ENCODE measurements at places on chromosomes 6 and 20.

DNA sequence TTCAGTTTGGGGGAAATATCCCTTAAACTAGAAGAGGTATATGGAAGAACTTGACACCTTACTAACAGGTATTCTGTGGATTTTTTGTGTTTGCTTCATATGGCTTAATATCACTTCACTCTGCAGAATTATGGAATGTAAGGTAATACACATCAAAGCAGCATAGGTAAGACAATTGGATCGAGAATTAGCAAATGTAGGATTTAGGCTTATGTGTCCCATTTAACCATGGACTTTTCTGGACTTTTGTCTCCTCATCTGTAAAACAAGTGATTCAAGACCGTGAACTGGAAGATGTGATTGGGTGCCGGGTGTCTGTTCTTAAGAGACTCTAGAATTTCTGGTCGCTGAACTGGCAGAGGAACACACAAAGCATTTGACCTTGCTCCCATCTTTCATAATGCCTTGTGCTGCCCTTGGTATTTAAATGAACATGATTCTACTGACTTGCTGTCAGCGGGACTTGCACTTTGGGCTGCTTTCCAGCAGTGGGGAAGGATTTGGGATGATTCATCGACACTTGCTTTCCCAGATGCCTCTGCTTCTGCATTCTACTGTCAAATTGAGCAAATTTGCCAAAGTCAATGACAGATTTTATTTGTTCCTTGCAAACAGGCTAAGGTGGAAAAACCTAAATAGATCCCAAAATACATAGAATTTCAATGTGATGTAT lies 199.8 kb downstream of the PLCB1 start:
- DNase-seq, result peak; percentile 19

DNA sequence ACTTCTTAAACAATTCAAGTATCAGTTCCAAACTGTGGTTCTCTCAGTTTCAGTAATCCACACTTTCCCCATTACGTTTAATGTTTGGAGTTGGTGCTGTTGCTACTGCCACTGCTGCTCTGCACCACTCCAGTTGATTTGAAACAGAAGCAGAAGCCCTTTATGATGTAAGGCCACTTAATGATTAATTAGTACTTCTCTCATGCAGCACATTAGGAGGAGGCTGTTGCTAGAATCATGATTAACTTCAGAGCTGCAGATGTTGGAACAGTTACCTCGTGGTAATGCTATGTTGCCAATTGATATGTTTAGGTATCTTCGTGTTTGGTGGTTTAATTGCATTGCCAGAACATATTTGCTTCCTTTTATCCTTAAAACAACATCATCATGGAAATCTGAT lies 986.2 kb upstream of the CITED2 start:
- no peak for DNase-seq

DNA sequence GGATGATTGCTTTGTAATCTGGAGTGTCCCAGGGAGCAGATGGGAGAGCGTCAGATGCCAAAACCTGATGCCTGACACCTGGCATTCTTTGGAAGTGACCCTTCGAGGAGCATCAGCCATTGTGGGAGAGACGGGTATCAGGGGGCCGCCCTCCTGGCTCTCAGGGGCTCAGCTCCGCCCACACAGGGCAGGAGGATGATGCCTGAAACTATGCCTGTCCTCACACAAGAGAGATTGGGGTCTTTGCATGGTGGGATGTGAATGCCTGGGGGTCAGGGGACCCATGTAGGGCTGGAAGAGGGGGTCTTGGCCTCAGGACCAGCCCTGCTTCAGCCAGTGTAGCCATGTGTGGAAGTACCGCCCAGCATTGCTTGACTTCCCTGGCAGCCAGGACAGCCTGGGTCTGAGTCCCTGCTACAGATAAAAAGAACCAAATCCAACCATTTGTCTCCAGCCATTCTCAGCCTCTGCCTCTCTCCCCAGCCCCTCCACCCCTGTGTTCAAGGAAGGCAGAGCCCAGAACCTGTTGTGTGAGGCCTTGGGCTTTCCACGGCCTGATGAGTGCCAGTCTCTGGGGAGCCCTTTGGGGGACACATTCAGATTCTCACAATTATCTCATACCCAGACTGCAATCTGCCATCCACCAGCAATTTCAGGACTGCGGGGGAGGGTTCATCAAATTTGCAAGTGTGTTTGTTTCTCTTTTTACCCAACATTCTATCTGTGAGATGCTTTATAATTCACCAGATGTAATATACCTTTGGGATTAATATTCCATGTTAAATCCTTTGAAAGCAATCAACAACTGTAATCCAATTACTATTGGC lies 371.2 kb downstream of the PREX1 start:
- DNase-seq, result no peak

- DNase-seq, result no peak
Observed at GRCh38 chr6:10505529-10505928, 15.6 kb upstream of the GCNT2 start.

DNA sequence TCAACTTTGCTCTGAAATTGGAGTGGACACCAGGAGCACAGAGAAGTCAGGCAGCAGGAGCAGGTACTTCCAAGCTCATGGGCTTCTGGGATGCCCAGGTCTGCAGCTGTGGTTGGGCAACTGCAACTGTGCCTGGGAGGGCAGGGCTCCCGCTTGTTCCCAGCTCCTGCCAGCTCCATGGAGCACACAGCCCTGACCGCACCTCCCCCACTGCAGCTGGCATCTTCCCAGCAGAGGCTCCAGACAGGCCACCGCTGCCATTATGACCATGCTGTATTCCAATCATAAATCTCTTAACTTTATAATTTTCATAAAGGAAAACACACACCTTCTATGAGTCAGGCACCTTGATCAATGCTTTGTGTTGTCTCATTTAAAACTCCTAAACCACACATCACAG lies 36.9 kb downstream of the STK38 start:
- no peak for DNase-seq

- no peak for DNase-seq
Observed at GRCh38 chr6:121847806-121848522, 412.5 kb downstream of the GJA1 start.

DNA sequence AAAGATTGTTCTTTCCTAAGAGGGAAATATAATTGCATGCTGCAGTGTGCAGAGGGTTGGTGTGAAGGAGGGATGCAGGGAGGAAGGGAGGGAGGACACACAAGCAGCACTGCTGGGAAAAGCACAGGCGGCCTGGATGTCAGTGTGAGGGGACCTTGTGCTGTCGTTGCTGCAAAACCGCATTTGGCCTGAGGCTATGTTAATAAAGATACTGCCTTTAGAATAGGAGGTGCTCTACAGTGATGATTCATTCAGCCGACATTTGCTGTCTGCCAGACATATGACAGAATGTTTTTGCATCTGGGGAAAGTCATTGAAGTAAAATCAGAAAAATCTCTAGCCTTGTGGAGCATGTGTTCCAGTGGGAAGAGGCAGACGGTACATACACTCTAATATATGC lies 50.5 kb upstream of the TRIM26 start:
- no peak for DNase-seq

DNA sequence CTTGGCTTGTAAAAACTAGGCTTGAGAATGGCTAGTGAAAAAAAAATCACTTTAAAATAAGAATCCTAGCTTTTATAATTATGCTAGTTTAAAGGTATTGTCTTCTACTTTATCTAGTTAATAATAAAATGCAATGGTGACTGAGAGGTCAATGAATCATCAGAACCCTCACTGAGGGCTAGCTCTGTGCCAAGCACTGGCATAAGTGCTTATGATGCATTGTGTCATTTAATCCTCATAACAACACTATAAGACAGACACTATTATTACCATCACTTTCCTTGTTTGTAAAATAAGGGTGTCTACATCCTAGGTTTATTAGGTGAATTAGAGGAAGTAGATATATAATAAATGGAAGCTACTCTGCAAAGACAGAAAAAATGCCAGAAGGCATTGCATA lies 144.3 kb downstream of the F13A1 start:
- DNase-seq, result no peak

DNA sequence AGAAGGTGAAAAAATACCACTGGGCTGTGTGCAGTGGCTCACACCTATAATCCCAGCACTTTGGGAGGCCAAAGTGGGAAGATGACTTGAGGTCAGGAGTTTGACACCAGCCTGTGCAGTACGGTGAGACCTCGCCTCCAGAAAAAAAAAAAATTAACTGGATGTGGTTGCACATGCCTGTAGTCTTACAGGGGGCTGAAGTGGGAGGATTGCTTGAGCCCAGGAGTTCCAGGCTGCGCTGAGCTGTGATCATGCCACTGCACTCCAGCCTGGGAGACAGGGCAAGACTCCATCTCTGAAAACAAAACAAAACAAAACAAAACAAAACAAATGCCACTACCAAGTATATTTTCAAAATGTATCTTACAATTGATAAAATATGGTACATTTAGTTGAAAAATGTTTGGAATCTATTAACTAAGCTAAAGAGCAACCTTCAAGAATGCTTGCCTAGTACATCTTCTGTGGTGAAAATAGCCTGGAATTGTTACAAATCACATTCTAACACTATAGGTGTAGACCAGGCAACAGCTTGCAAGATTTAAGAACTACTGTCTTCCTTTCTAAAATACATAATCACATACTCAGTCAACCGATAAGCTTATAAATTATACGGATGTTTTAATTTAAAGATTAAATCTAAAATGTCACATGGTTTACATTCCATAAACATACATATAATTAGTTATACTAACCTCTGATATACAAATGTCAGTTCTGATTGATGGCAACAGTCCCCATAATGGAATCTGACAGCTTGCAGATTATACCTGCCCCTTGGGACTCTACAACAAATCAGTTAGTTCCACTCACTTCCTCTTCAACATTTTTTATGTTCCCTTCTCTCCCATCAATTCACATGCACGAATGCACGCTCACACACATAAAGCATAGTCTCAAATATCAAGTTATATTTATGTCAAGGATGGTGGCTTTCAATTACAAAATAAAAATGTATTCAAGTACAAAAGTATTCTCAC lies 150.8 kb downstream of the ASCC3 start:
- no peak for DNase-seq

DNA sequence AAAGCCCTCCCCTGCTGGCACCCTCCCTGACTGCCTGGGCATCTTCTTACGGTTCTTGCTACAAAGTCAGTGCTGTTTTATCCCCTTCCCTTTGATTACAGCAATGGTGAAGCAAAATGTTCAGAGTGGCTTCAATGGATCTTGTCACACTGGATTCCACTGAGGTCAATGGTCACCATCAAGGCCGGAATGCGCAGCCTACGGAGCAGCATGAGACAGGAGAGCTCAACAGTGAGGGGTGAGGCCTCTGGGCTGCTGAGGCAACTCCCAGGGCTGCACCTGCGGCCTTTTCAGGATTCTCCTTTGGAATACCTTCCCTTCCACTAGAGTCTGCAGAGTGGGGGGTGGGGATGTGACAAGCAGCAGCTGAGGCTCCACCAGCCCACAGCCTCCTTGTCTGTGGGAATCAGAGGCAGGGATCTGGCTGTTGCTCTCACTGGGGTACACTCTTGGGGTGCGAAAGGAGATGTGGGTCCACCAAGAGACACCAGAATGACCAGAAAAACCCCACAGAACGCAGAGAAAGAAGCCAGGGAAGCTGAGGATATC lies 40.4 kb upstream of the EMILIN3 start:
- DNase-seq, result no peak

GRCh38 chr20:54079652-54080051 lies 9.3 kb upstream of the BCAS1 start:
- no peak for DNase-seq

DNA sequence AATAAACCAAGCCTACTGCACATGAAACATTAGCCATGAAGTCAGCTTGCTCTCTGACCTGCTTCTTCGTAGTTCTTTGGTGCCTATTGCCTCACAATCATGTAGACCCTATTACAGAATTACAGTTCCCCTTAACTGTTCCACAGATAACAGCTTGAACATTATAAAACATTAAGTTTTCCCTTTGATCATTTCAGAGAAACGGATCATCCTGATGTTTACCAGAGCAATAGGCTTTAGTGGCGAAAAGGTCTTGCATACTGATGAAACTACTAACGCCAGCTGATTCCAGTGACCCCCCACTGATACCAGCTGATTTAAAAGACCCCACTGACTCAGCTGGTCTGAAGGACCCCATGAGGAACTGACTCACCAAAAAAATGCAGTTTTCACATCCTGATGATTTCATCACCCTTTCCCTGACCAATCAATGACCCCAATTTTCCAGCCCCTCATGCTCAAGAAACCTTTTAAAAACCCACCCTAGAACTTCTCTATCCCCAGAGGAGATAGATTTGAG lies 39.4 kb upstream of the MLIP start:
- no peak for DNase-seq

GRCh38 chr20:44456611-44457010 lies 19.1 kb upstream of the TTPAL start:
- no peak for DNase-seq

DNA sequence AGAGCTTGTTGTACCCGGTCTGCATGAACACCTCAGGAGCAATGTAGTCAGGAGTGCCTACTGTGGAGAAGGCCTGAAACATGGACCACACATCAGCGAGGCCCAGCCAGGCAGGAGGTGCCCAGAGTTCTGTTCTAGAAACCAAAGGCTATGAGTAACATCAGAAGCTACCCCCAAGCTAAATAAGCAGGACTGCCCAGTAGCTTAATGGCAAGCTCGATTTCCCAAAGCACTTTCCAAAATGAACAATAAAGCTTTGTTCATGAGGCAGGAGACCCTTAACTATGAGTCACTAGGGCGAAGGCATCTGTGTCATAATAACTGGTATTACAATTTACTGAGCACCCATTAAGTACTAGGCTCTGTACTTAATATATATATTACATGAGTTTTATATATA lies 47.4 kb downstream of the STK38 start:
- no peak for DNase-seq

DNA sequence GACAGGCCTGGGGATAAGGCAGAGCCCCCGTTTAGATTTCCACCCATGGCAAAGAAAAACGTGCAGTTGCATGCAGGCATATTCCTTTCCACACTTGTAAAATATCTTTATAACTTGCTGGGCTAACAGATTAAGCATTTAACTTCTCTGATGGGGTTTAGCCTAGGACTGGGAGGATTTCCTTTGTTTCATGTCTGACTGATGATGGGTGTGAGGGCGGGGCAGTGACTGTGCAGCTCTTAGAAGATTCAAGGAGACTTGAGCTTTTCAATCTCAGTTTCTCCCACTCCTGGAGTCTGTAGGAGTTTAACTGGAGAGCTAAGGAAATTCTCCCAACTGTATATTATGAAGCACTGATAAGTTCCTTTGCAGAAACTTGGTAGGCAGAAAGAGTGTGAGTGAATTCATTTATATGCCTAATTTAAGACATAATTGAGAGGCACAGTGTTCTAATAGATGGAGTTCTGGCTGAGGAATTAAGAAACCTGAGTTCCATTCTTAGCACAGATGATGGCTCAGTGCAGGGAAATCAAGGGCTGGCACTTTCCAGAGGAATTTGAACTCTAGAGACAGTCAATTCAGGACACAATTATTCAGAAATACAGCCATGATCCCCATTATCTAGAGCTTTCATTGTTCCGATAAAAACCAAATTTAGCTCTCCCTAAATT lies 214.6 kb upstream of the CNR1 start:
- no peak for DNase-seq

- DNase-seq, result no peak
Observed at GRCh38 chr20:13017235-13017634, 8.5 kb downstream of the SPTLC3 start.

DNA sequence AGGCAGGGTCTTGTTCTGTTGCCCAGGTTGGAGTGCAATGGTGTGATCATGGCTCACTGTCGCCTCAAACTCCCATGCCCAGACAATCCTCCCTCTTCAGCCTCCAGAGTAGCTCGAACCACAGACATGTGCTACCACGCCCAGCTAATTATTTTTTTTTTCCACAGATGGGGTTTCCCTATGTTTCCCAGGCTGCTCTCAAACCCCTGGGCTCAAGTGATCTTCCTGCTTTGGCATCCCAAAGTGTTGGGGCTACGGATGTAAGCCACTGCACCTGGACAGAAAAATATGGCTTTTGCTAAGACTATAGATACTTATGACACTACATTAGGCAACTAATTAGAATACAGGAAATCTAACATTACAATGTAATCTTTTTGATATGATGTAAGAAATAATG lies 17.9 kb downstream of the RNF24 start:
- DNase-seq, result no peak

All from AG09319 (cell line).